ENCODE measurements at places on chromosomes 16 and 17. TPM values are rescaled to one million over a fixed set of nuclear protein-coding genes. Genes with fewer than 3 reads are reported as not detected.

DNA sequence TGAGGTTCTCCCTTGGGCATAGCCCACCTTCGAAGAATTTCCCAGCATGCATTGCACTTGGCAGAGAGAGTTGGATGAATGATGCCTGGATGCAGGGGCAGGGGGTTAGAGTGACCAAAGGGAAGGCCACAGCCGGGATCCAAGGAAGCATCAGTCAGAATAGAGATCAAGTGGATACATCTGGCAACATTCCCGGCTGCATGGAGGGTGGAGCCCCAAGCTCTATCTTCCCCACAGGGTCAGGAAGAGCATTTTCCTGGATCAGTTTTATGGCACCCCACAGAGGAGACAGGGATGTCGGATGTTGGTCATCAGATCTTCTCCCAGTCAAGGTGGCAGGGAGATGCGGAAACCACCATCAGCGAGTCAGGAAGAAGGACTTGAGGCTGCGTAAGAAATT, 13.0 kb downstream of the PIRT start:
- no peak for DNase-seq

DNA sequence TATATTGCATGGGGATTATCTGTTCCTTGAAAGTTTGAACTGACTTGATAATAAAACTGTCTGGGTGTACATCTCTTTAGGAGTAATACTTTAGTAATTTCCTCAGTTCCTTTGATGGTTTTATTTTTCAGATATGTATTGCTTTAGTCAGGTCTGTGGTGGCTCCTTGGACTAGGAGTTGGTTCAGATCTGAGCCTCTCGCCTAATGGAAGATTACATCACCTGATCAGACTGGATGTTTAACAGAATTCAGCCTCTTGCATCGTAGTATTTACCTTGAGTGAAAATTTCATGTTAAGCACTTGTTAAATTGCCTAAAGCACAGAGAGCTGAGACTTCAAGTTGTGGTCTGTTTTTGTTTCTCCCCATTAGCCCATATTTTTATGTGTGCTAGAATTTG, 267.3 kb downstream of the MAP2K4 start:
- DNase-seq = no peak

- DNase-seq = no peak
Observed at GRCh38 chr17:8294814-8295316, 335 bp downstream of the SLC25A35 start.

DNA sequence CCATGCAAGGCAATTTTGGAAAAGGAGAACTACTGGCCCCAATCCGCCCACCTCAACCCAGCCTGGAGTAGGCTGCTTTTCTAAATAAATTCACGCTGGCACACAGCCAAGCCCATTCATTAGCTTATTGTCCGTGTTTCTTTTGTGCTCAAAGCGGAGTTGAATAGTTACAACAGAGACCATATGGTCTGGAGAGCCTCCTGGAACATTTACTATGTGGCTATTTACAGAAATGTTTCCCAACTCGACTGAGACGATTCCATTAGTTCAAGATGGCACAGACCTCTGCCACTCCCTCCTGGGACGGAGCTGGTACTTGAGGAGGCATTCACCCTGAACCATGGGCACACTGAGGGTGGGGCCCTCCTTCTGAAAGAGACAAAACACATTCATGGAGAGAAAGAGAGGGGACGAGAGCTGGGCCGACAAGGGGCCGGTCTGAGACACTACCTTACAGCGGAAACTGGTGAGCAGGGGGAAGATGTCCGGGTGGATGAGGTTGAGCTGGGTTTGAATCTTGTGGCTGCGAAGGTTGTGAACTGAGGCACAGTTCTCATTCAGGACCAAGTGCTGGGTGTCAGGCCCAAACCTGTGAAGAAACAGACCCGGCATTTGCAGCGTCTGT, 15.7 kb downstream of the ELAC2 start:
- DNase-seq = peak; percentile 22

Gene CACNG3
- not detected for total RNA-seq

Gene KCNG4
- not detected for total RNA-seq
